IMR-90 (cell line): ENCODE measurements at places on chromosomes 1 and 21. TPM values are rescaled to one million over a fixed set of nuclear protein-coding genes. Genes with fewer than 3 reads are reported as not detected.

DNA sequence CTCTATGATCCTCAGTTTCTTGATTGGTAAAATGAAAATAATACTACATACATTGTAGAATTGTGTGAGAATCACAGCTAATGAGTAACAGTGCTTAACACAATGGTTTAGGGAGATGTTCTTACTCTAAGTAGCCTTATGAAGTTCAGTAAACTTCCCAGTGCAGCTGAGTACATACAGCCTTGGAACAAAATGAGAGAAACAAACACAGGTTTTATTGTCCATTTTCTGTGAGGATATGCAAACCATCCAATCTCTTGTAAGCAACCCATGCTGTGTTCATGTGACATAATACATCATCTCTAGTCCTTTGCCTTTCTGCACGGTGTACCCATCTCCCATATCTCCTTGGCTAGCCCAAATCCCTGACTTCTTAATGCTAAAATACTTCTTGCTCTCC lies 14.7 kb upstream of the STRIP1 start:
- no peak for DNase-seq

- DNase-seq, result peak; percentile 90
These were observed 14.1 kb downstream of the DPYD start for GRCh38 chr1:97906567-97907241.

Gene KIF2C
- total RNA-seq, result 40.5 and 45.0 TPM in 2 replicates

Gene WDR64
- not detected in 2 replicates for total RNA-seq

GRCh38 chr1:77031106-77031662 lies 163.9 kb downstream of the ST6GALNAC5 start:
- DNase-seq, result peak; percentile 73

Gene FCRL1
- not detected in 2 replicates for total RNA-seq

- no peak for DNase-seq
These were observed 436.9 kb downstream of the PRDM2 start for GRCh38 chr1:14136881-14137280.

DNA sequence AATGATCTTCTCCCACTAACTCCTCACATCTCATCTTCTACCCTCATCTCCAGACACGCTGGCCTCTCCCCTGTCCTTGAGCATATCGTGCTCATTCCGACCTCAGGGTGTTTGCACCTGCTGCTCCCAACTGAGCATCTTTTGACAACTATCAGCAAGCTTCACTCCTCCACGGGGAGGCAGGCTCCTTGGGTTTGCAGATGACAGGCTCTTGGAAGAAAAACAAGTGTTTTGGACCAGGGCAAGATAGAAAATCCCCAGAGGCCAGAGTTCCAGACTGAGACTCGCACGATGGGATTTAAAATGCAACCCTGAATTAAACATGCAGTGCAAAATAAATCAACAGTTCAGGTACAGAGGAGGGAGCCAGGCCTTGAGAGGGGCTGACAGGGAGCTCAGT lies 246.7 kb downstream of the PTPRU start:
- DNase-seq, result no peak

DNA sequence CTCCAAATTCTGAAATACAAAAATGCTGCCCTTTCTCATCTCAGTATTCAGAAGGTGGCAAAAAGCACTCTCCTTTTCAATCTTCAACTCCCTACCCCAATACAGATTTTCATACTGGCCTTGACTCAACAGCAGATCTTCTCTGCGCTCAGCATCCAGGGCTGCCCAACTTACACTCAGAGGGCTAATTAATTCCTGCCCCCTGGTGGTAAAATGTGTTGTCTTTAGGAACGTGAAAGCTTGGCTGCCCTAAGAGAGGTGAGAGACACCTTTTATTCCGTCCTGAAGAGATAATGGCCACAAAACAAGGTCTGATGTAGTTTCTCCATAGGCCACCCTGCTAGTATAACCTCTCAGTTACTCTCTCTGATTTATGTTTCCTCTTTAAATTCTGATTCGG lies 25.0 kb downstream of the KRTAP24-1 start:
- DNase-seq, result no peak

Gene GNG4
- 0.18 and 0.28 TPM in 2 replicates for total RNA-seq

Gene PLEKHA6
- 5.0 and 8.2 TPM in 2 replicates for total RNA-seq

- peak; percentile 53 for DNase-seq
These were observed 9.6 kb downstream of the PTPRU start for GRCh38 chr1:29245876-29246275.

Gene DHRS3
- 11.4 and 14.5 TPM in 2 replicates for total RNA-seq

GRCh38 chr1:235714205-235714897 lies 64.8 kb upstream of the GNG4 start:
- DNase-seq, result no peak

Gene SELE
- total RNA-seq, result not detected in 2 replicates

Gene AIRE
- not detected in 2 replicates for total RNA-seq

DNA sequence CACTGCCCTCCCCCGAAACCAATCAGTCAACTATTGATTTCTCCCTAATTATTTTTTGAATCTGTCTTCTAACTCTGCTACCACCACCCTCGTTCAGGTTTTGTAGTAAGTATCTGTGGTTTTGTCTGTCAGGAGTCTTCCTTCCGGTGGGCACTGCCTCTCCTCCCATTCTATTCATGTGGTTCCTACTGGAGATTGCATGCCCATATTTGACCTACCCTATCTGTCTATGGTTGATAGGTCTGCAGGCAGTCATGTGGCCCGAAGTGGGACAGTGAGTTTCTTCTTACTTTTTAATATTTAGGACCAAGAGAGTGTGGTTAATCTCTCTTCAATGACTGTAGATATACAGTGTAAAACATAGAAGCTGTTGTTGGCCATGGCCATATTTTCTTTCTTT lies 17.8 kb upstream of the MAST2 start:
- DNase-seq, result no peak

DNA sequence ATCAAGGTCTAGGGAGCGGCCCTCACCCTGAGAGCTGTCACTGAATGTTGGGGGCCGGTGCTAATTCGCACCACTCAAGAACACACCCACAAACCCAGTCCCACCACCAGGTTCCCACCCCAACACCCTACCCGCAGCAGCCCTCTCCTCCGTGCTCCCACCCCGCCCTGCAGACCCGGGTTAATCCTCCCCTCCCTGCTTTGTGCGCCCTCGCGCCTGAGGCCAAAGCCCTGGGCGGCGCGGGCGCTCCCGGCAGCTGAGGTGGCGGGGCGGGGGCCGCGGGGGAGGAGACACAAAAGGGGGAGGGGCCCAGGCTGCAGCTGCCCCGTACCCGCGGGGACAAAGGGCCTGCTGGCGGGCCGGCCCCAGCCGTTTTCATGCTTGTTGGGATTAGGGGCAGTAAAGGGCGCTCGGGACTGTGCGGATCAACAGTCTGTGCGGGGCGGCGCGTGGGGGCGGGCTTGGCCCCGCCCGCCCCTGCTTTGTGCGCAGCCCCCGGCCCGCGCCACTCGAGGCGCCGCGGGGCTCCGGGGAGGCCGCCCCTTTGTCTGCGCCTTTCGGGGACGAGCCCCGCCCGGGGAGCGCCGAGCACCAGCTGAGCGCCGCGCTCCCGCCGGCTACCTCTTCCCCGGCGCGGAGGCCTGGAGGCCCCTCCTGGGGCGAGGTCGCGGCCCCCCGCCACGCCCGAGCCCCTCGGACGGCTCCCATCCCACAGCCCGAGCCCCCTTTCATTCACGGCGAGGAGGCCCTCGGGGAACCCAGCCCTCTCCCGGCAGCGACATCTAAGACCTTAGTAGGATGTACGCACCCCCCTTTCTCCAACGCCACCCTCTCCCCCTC lies 10.9 kb downstream of the C1orf216 start:
- DNase-seq, result no peak

GRCh38 chr1:118116909-118117308 lies 68.1 kb downstream of the SPAG17 start:
- DNase-seq, result no peak

GRCh38 chr1:12201352-12202189 lies 28.3 kb upstream of the VPS13D start:
- no peak for DNase-seq

DNA sequence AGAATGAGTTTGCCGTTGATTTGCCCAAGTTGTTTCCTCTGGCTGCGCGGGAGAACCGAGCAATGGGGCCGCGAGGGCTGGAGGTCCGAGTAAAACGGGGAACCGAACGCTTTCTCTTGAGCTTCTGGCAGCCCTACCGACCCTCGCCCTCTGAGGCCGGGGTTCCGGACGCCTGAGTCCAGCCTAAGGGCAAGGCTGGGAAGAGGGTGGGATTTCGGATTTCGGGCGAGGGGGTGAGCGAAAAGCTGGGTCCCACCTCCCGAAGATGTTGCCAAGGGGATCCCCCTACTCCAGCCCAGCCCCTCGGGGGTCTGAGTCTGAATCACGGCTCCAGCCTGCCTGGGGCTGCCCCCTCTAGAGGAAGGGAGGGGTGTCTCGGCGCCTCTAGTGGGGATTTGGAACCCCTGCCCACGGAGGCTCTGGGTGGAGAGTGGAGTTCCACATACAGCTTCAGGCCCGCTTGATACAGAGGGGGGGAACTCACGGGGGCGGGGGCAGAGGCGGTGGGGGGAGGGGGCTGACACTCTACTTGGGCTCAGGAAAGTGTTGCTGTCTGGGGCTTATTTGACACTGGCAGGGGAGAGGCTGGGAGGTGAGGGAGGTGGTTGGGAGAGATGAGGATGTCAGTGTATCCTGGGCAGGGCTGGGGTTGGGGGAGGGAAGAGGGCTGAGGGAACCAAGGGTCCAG lies 617 bp downstream of the KIRREL1 start:
- DNase-seq, result no peak

Gene GIPC2
- total RNA-seq, result 0.18 and 0.28 TPM in 2 replicates

DNA sequence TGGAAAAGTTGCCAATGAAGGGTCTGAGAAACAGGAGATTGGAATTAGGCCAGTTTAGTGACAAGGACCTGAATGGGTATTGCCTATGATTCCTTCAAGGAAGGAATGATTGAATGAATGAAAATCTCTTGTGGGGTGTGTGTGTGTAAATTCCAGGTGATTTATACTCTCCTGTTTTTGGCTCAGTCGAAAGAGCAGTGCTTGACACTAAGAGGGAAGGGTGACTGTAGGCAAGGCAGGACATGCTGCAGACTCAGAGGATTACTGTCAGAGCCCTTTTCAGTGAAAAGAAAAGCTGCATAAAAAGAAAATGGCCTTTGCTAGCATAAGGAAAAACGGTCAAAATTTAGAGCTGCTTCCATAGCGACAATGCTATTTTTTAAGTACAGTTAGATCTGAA lies 30.1 kb downstream of the C1orf21 start:
- no peak for DNase-seq
